ENCODE measurements at places on chromosomes 5 and 9.

DNA sequence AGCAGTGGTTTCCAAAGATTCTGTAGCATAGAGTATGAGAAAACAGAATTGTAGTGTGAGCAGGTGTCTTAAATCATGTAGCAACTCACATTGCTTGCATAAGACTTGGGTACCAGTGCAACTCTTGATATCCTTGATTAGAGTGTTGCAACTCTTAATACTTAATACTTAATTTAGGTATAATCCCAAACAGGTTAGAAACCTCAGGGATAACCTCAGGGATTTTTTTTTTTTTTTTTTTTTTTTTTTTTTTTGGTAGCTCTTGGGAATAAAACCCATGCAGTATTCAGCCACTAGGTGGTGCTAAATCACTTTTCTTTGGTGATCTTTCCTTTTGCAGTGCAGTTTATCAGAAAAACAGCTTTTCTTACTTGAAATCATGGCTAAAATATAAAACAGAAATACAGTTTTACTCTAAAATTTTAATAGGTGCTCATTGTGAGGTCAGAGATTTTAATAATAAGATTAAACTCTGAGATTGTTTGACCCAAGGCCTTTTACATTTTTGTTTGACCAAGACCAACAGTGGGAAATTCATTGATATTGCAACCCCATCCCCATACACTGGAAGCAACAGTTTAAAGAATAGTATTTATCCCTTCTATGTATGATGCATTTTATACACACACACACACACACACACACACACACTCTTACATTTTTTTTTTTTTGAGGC lies 55.3 kb downstream of the ERAP1 start:
- DNase-seq = peak; percentile 82

DNA sequence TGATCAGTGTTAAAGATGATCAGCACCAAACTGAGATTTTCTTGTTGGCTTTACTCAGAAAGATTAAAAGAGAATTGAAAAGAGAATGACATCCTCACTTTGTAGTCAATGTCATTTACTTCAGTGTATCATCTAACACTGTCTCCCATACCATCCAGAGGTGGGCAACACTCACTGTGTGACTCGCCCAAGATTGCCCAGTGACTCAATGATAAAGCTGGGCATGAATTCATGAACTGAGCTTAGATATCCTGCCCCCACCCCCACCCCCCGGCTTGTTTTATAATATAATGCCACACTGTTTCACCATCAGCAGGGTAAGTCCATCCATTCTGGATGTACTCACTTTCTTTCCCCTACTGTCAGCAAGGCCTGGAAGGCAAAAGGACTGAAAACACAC lies 242.2 kb downstream of the FAM114A2 start:
- no peak for DNase-seq

GRCh38 chr5:14267166-14267838 lies 124.2 kb downstream of the TRIO start:
- DNase-seq = peak; percentile 71

GRCh38 chr5:154076240-154076922 lies 37.6 kb downstream of the MFAP3 start:
- no peak for DNase-seq

DNA sequence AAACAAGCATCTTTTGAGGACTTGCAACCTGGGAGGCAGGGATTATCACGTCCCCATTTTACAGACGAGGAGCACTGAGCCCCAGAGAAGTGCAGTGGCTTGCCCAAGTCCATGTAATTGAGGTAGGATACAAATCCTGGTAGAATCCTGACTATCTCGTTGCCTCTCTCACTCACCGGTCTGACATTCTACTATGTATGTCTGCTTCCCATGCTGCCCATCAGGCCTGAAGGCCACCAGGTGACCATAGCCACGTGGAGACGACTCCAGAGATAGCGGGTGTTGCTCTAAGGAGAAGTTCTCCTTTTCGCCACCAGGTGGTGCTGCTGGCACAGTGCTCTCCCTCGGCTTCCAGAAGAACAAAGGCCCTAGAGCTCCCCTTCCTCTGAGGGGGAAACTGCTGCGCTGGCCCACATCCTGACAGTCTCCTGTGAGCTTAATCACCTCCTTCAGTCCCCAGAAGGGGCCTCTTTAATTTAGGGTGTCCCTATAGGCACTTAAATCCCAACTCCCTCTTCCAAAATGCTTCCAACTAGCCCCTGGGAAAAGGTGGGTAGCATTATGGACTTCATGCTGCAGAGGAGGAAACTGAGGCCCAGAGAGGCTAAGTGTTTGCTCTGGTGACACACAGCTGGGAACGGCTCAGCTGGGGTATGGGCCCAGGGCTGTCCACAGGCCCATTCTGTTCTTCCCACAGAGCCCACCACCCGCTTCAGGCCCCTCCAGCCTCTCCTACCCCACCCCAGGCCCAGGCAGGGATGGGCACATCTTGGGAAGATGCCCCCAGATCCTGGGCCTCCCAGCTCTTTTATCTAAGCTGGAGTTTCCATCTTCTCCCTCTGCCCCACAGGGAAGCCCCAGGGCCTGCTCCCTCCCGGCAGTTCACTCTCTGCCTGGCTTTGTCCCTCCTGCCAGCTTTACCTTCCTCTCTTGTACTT lies 6.4 kb downstream of the SLC34A1 start:
- DNase-seq = peak; percentile 71

- no peak for DNase-seq
These were observed 3.6 kb upstream of the CPLX2 start for GRCh38 chr5:175867587-175868347.

- DNase-seq = no peak
These were observed 820.5 kb downstream of the PTPRD start for GRCh38 chr9:9792144-9792857.

GRCh38 chr9:6384732-6385131 lies 28.3 kb upstream of the UHRF2 start:
- no peak for DNase-seq

DNA sequence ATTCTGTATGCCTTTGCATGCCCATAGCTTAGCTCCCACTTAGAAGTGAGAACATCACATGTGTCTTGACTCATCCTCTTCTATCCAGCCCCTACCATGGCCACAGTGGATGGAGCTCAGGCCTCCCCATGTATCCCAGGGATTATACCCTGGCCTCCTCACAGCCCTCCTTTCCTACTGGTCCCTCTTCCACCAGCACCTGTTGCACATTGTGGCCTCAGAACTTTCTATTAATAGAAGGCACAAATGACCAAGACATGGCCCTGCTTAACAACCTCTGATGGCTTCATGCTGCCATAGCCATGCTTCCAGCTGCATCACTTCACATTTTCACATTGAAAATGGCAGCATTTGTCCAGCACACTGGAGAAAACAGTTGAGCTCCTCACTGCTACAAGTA lies 315.4 kb downstream of the CDK5RAP2 start:
- DNase-seq = no peak

DNA sequence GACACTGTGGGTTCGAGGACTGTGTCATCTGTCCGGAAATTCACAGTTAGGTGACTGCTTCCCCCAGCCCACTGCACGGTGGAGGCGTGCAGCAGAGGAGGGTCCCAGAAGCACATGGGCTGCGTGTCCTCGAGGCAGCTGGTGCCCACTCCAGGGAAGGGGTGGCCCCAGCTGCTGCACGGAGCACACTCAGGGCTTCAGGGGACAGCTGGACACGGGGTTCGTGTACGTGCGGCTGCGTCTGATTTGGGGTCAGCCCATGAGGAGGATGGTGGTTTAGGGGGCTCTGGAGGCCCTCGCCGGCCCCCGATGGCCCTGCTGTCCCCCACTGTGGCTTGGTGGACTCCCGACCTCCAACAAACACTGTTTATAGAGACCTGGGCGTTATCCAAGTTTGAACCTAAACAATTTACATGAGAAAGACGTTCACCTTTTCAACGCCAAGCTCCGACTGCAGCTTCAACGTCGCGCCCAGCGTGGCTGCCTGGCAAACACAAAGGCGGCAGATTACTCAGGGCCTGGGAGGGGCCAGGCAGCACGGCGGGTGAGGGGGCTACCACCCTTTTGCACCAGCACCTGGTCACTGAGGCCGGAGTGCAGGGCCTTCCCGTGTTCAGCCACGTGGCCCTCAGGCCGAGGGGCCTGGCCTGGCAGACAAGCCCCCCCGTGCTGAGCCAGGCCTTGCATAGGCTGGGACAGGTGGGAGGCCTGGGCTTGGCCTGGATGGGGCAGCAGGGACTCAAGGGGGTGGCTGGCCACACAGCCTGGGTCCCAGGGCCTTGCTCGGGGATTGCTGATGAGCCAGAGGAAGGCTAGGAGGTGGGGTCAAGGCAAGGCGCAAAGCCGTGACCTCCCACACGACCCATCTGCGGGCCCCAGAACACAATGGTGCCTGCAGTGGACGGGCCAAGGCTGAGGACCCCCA lies 55.2 kb downstream of the EXD3 start:
- no peak for DNase-seq

DNA sequence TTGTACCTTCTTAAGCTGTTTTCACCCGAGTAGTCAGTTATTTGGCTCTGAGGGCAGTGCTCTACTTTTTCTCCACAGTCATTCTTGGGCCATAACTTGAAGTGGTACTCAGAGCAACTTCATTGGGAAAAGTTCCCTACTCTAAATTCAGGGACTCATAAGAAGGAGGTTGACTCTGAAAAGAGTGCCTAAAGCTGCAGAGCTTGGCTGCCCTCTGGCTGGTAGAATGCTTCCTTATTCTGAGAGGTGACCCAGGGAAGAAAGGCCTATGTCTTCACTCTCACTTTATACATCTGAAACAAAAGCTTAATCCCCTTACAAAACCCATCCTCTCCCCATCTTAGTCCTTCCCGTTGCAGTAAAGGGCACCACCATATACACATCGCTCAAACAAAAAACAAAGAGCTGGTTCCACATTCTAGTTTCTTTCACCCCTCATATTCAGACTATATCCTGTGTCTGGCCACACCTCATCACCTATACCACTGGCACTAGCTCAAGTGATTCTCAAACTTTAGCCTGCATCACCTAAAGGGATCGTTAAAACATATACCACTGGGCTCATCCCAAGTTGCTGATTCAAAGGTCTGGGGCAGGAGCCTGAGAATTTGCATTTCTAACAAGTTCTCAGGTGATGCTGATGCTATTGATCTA lies 7.9 kb downstream of the IGIP start:
- DNase-seq = no peak

- DNase-seq = peak; percentile 63
These were observed 53.7 kb downstream of the ZNF462 start for GRCh38 chr9:106916466-106917235.

DNA sequence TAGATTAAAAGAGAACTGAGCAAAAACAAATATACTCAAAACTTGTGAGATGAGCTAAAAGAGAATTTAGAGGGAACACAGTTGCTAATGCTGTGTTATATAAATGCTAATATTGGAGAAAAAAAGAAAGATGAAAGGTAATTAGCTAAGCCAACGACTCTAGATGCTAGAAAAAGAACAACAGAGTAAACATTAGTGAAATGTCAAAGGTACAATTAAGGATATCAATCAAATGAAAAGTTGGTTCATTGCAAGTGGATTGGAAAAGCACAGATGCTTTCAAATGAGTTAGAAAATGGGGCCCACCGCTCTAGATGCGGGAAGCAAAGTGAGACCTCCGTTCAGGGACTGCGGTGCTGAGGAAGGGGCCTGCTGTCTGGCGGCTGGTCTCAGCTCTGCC lies 17.9 kb upstream of the BARHL1 start:
- no peak for DNase-seq

- DNase-seq = no peak
These were observed 4.6 kb upstream of the RNU6ATAC start for GRCh38 chr9:134168757-134169550.

DNA sequence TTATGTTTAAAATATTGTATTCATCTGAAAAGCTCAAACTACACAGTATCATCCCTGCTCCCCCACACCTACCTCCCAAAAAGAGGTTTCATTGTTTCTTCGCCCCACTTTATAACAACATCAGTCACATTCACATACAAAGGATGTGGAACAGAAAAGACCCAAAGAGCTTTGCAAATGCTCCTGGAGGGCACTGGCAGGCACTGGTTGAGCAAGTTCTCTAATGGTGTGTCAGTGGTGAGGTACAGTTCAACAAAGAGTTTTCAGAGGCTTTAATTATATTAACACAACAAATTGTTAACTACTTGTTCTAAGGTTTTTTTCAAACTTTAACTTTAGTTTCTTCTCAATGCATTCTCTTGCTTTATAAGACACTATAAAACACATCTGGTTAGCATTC lies 54.1 kb upstream of the ECM2 start:
- no peak for DNase-seq

DNA sequence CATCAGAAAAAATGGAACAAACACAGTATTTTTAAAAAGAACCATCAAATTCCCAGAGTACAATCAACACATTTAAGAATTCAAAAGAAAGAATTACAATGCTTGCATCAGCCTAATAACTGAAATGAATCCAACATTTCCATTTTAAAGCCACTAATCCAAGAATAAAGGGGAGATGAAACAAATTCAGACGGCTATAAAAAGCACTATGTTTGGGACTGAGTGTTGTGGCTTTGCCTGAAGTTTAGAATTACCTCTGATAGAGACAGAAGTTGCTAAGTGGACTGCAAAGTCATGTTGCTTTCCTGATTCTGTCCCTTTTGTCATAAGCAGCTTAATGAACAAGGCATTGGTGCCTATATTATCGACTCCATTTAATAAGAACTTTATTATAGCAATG lies 135.4 kb upstream of the RGMB start:
- DNase-seq = no peak

DNA sequence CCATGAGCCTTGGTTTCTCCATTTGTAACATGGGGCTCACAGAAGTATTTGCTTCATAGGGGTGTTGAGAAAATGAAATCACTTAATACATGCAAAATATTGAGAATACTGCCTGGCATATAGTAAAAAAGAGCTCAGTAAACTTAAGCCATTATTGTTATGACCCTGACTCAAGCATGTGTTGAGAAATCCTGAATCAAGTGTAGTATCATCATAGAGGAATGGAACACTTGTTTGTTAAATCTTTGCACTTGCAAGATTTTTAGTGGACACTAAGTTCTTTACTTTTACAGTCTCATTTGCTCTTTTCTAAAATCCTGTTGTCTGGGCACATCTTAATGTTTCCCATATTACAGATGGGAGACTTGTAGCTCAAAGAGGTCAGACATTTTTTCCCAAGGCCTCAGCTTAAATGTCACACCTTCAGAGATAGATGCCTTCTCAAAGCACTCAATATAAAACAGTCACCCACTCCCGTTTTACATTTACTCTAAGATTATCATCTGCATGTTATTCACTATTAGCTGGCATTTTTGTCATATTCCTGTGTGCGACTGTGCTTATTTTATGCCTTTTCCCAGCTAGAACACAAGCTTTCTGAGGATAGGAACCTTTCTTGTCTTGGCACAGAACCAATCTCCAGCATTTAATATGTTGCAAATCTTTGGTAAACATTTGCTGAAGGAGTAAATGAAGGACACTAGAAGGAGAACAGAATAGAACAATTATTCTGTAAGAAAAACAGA lies 250.0 kb upstream of the TNC start:
- peak; percentile 62 for DNase-seq

GRCh38 chr5:108743846-108744245 lies 3.9 kb upstream of the FER start:
- DNase-seq = no peak

- no peak for DNase-seq
These were observed 181.7 kb downstream of the DOCK8 start for GRCh38 chr9:396396-396795.

DNA sequence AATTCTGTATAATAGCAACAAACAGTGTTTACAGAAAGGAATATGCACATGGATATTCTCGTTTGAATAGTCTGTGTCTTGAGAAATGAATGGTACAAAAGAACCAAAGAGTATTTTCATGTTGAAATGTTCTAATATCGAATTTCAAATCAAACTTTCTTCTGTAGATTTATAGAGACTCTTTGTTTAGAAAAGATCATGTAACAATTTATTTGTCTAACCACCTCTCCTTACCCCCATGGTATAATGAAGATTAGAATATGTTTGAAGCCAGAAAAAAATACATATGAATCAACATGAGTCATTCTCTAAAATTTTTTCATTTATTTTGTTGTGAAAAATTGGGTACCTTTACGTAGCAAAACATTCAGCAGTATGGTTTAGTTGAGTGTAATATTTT lies 285.6 kb downstream of the PRR16 start:
- DNase-seq = peak; percentile 27

Data from fibroblast of lung (primary cell).